Mesothelial cell of epicardium (in vitro differentiated cells): ENCODE measurements at places on chromosomes 12 and 14.

DNA sequence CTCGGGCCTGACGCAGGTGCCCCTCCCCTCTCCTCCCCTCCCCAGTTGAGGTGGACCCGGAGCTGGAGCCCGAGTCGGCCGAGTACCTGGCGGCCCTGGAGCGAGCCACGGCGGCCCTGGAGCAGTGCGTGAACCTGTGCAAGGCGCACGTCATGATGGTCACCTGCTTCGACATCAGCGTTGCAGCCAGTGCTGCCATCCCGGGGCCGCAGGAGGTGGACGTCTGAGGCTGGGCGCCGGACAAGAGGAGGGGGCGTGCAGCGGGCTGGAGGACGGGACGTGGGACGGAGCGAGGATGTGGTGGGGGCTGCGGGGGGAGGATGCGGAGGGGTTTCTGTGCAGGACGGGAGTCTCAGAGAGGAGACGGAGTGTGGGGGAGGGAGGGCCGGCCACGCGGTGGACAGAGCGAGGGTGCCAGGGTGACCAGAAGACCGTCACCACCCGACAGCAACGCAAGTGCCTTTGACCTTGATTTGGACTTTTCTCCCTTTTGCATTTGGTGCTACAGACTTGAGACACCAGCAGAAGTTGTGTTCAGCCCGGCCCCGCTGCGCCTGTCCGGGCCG lies 41.3 kb downstream of the KIF26A start:
- DNase-seq, result no peak

GRCh38 chr14:101824339-101824727 lies 62.8 kb downstream of the PPP2R5C start:
- no peak for DNase-seq

- no peak for DNase-seq
Measured at GRCh38 chr12:124696693-124697476, 129.5 kb upstream of the NCOR2 start.

GRCh38 chr12:92271341-92271740 lies 125.7 kb upstream of the BTG1 start:
- DNase-seq, result no peak

GRCh38 chr12:109706747-109707469 lies 6.7 kb upstream of the FAM222A start:
- DNase-seq, result no peak

DNA sequence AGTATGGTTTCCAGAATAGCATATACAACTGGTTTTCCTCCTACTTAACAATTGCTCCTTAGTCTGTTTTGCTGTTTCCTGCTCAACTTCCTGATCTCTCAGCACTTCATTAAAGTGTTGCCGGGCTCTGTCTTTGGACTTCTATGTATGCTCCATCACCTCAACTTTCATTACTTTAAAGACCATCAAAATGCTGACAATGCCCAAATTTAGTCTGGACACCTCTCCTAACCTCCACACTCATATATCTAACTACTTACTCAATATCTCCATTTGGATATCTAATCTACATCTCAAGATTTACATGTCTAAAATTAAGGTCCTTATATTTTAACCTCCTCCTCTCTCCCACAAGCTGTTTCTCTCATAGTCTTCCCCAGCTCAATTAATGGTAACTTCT lies 54.4 kb upstream of the LGR5 start:
- no peak for DNase-seq

DNA sequence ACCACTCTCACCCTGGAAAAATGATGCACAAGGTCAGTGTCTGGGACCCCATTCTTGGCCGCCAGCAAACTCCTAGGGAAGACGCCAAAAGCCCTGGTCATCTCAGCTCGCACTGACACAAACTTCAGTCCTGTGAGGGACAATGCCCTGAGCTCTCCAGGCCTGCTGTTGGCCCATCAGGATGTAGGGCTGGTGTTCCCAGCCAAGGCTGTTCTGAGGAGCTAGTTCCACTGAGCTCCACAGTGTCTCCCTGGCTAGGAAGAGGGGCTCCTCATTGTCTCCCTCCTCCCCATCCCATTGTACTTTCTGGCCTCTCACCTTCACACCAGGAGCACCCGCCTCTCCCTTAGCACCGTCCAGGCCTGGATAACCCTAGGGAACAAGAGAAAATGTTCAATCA lies 10.8 kb downstream of the COL2A1 start:
- no peak for DNase-seq

GRCh38 chr14:42947991-42948390 lies 1341.3 kb downstream of the LRFN5 start:
- no peak for DNase-seq

GRCh38 chr12:109654357-109654756 lies 59.3 kb upstream of the FAM222A start:
- no peak for DNase-seq

- no peak for DNase-seq
Measured at GRCh38 chr12:16076557-16076956, 165.4 kb downstream of the DERA start.

- DNase-seq, result no peak
Measured at GRCh38 chr12:75722714-75723200, 211.3 kb upstream of the KRR1 start.

DNA sequence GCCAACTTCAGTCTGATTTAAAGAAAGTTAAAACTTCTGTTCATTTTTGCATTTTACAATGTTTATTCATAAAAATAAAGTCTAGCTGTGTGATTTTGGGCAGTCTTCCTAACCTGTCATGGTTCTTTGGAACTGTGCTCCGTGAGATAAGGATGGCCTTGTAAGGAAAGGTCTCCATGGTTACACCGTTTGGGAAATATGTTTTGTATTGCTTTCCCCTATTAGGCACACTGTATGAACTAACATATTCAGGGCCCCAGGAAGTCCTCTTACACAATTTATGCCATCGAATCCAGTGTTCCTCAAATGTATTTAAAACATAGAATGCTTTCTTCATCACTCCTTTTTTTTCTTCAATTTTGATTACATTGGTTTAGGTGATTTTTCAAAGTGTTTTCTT lies 54.5 kb downstream of the APAF1 start:
- no peak for DNase-seq

GRCh38 chr12:20319366-20319765 lies 49.0 kb upstream of the PDE3A start:
- DNase-seq, result no peak

DNA sequence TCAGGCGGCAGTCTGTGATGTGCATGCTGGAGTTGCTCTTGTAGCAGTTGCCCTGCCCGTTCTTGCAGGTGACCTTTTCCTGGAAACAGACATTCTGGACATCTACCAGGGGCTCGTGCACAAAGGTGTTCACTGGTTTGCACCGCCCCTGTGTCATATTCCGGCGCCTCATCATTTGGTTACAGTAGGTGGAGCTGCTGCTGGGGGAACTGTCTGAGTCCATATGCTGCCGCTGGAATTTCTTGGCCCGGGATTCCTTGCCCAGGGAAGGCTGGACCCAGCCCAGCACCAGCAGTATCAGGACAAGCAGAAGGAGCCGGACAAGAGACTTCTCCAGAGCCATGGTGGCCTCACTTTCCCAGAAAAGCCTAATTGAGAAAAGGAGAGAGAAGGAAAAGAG lies 918 bp downstream of the RNASE1 start:
- no peak for DNase-seq

- no peak for DNase-seq
Measured at GRCh38 chr12:38399711-38400206, 83.2 kb downstream of the ALG10B start.

DNA sequence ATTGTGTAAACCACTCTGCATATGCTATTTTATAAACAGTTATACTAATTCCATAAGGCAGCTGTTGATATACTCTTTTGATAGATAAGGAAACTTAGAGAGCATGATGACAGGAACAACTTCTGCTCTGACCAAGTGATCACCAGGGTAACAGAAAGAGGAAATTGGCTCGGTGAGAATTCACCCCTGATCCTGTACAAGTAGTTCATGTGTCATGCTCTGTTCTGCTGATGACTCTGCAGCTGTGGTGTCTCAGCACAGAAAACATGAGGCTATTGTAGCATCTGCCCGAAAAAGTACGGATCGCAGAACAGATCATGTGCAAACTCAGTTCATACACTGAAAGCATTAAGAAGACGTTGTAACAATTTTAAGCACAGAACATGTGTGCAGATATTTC lies 345.0 kb downstream of the LRIG3 start:
- no peak for DNase-seq

DNA sequence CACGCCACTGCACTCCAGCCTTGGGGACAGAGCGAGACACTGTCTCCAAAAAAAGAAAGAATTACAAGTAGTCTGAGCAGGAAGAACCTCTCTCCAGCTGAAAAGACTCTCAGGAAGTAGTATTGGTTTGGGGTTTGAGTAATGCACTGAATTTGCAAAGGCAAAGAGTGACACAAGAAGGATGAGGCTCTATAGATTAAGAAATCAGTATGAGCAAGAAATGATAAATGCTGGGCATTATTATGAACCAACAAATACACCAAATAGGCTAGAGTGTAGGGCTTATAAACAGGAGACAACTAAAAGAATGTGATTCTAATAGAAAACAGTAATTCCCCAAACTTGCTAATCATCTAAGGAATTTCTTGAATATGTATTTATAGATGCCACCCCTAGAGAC lies 2.6 kb upstream of the SLC35E3 start:
- no peak for DNase-seq
